ENCODE measurements at places on chromosomes 1 and 21. TPM values are rescaled to one million over a fixed set of nuclear protein-coding genes. Genes with fewer than 3 reads are reported as not detected.

GRCh38 chr1:210477328-210477924, 148.7 kb downstream of the HHAT start:
- DNase-seq: no peak

DNA sequence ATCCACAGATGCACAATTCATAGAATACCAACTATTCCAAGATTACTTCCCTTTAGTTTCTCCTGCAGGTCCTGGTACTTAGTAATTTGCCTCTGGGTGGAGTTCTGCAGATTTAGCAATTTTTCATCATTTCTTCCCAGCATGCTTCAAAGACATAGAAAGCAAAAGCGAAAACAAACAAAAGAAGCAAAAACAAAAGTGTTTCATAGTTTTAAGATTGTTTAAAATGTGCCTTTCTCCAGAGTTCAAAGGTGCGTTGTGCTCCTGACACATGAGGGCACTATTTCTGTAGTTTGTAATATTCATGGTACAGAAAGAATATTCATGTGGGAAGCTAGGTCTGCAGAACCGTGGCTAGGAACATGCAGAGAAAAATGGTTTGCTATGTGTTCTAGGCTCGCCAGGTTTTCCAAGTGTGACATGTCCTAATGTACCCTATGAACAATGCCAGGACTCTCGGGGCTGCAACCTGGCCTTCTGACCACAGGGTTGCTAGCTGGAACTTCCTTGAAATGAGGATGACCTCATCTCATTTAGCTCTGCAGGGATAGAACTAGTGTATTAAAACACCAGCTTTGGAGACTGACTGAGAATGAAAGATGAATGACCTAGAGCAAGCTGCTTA, 30.0 kb upstream of the RCSD1 start:
- peak; percentile 53 for DNase-seq

GRCh38 chr1:94265011-94265422, 27.6 kb upstream of the ARHGAP29 start:
- DNase-seq: no peak

- peak; percentile 82 for DNase-seq
Observed at GRCh38 chr1:206839857-206840256, 25.6 kb upstream of the IL20 start.

DNA sequence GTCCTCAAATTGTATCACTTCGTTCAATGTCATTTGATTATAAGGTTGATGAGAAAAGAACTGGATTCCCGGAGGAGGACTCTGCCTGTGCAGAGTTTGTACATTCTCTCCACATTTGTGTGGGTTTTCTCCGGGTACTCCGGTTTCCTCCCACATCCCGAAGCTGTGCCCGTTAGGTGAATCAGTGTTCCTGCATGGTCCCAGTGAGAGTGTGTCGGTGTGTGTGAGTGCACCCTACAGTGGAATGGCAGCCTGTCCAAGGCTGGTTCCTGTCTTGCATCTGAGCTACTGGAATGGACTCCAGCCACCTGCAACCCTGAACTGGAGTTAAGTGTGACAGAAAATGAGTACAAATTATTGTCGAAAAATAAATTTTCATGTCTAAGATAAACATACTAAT, 92.2 kb upstream of the KCTD3 start:
- no peak for DNase-seq

- peak; percentile 21 for DNase-seq
Observed at GRCh38 chr1:215523128-215523861, 43.8 kb upstream of the KCTD3 start.

- DNase-seq: no peak
Observed at GRCh38 chr1:54922921-54923421, 36.0 kb upstream of the DHCR24 start.

GRCh38 chr21:35716876-35717565, 343.3 kb downstream of the SETD4 start:
- no peak for DNase-seq

- peak; percentile 54 for DNase-seq
Observed at GRCh38 chr1:175887981-175888428, 144.6 kb upstream of the TNR start.

- no peak for DNase-seq
Observed at GRCh38 chr1:243253926-243254232, 1.2 kb downstream of the CEP170 start.

GRCh38 chr21:26850116-26850643, 5.0 kb upstream of the ADAMTS1 start:
- peak; percentile 67 for DNase-seq

GRCh38 chr1:20426923-20427322, 59.1 kb downstream of the CAMK2N1 start:
- peak; percentile 70 for DNase-seq

The RIIAD1 gene
- total RNA-seq: not detected

The KRTAP13-2 gene
- total RNA-seq: not detected
